Activated naive CD4-positive, alpha-beta T cell treated with Interleukin-2 at 50 U/mL for 16 hours (primary cell): ENCODE measurements at places on chromosomes 6 and 20.

GRCh38 chr6:128511506-128511905 lies 8.9 kb downstream of the PTPRK start:
- no peak for DNase-seq

GRCh38 chr6:4805553-4806336 lies 29.5 kb downstream of the CDYL start:
- DNase-seq, result peak; percentile 11

- no peak for DNase-seq
These were observed 42.8 kb downstream of the SLC35B3 start for GRCh38 chr6:8392569-8392968.

GRCh38 chr6:84467296-84467695 lies 239.9 kb upstream of the CEP162 start:
- no peak for DNase-seq

DNA sequence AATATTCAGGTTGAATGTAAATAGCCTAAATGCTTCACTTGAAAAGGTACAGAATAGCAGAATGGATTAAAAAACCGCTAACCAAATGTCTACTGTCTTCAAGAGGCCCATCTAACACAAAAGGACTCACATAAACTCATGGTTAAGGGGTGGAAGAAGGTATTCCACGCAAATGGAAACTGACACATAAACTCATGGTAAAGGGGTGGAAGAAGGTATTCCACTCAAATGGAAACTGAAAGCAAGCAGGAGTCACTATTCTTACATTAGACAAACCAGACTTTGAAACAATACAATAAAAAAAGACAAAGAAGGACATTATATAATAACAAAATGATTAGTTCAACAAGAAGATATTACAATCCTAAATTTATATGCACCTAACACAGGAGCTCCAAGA lies 38.3 kb upstream of the PKIB start:
- DNase-seq, result no peak

DNA sequence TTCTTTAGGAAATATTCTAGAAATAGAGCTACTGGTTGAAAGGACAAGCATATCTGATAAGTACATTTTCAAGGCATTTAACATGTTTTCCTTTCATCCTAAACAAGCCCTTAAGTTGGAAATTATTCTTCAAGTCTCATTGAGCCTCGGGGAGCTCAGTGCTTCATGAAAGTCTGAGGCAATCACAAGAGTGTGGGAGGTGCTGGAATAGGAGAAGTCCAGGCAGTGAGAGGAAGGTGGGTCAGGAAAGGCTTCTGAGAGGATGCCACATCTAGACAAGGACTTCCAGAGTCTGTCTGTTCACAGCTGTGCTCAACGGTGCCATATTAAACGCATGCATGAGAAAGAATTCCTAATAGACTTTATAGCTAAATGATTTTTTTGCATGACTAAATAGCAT lies 69.8 kb downstream of the CD83 start:
- DNase-seq, result no peak

- no peak for DNase-seq
These were observed 143.3 kb downstream of the NFATC2 start for GRCh38 chr20:51399006-51399890.

DNA sequence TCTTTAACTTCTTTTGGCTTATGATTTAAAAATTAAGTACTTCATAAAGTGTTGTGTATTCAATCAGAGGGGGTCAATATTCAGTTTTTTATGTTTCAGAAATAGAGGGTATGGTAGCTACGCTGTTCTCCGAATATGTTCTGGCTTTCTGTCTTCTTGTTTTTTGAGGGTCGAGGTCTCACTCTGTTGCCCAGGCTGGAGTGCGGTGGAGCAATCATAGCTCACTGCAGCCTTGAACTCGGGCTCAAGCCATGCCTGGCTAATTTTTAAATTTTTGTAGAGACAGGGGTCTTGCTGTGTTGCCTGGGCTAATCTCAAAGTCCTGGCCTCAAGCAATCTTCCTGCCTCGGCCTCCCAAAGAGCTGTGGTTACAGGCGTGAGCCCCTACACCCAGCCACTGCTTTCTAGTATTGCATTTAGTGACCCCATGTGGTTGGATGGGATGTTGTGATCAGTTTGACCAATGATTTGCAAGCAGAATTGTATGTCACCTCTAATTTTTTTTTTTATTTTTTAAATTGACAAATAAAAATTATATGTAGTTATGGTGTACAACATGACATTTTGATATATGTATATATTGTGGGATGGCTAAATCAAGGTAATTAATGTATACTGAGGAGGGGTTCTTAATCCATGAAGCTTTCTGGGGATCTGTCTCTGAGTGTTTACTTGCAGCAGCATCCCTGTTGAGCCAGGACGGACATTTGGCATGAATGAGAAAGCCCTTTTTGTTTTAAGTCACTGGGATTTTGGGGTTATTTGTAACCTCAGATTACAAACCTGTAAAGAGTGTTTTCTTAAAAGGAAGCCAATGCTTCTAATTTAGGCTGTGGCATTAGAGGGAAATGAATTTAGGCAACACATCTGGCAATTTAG lies 38.5 kb upstream of the DEK start:
- no peak for DNase-seq

DNA sequence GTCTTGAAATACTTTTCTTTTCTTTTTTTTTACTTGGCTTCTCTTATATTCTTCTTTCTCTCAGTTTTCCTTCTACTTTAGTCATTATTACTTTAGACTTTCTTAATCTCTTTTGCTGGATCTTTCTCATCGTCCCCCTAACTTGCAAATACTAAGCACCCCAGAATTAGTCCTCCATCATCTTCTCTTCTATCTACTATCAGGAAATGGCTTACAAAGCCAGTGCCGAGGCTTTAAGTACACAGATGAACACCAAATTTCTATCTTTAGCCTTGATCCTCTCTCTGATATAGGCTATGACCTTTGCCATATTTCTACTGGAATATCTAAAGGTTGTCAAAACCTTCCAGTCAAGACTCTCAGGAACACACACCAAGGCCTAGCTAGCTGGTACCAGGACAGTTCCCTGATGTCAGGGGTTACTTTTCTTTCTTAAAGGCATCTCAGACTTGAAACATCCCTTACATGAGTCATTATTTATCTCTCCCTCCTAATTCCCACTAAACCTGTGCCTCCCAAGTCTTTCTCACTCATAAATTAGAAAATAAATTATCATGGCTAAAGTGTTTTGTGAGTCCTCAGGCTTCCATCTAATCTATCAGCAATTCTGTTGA lies 278.6 kb upstream of the TCF21 start:
- no peak for DNase-seq

DNA sequence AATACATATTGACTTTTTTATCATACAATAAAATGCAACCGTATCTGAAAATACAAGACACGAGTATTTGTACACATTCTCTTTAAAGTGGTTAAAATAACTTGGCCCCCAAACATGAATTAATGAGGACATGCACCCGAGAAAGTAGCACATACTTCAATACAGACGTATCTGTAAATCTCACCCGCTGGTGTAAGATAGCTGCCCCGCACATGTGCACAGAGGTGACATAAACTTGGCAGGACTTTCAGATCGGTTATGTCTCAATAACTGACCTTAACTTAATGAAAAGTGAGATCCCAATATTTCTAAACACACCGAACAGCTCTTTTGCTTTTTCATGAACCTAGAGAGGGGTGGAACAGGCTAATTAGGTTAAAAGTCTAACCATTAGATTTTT lies 91.5 kb upstream of the RPS6KA2 start:
- no peak for DNase-seq

- no peak for DNase-seq
These were observed 51.1 kb downstream of the FAM83B start for GRCh38 chr6:54897462-54898189.

DNA sequence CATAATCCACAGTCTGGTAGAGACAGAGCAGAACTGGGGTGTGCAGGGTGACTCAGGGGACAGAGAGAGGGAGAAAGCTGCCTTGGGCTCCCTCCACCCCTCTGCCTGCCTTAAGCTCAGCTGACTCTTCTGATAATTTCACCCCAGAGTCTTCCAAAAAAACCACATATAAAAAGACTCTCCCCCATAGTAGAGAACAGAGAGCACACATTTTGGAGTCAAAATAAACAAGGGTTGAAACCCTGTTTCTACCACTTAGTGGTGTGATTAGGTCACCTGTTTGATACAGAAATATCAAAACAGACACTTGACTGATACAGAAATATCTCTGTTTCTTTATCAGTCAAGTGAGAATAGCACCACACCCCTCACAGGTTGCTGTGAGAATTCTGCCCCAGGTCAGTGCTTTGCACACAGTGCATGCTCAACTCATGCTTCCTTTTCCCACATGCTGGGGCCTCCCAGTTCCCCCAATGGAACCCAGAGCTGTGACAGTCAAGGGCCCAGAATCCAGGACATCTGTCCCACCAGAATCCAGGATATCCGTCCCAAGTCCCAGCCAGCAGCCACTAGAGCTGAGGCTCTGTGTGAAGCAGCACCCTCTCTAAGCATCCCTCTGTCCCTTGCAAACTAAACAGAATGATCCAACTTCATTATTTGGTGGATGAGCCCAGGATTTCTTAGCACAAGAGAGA lies 1.2 kb downstream of the TREML2 start:
- DNase-seq, result peak; percentile 44

- DNase-seq, result no peak
These were observed 64.5 kb downstream of the ATP9A start for GRCh38 chr20:51703400-51704287.

GRCh38 chr6:6614096-6614982 lies 25.8 kb downstream of the LY86 start:
- DNase-seq, result peak; percentile 9

DNA sequence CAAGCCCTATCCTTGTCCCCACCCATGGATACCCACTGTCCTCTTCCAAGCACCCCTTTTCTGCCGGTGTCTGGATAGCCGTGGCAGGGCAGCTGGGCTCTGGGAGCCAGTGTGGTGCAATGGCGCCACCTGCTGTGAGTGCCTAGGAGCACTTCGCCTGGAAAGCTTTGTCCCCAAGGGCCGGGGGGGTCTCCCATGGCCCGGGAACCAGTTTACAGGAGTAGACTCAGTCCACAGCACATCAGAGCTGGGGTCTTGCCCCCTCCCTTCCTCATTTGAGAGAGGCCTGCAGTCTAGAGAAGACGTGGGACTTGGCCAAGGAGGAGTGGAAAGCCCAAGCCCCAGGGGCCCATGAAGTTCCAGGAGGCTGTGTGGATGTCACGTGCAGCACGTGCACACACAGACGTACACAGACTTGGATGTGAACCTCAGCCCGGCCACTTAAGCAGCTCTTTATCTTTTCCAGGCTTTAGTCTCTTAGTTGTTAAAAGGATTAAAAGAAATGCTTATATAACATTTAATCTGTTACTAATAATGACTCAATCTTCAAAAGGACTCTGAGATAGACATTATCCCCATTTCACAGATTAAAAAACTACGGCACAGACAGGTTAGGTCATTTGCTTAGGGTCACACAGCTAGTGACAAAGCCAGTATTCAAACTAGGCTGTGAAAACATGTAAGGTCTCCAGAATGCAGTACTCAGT lies 40.9 kb upstream of the CDH22 start:
- DNase-seq, result peak; percentile 48

GRCh38 chr6:40788661-40789655 lies 201.8 kb upstream of the LRFN2 start:
- DNase-seq, result peak; percentile 6

DNA sequence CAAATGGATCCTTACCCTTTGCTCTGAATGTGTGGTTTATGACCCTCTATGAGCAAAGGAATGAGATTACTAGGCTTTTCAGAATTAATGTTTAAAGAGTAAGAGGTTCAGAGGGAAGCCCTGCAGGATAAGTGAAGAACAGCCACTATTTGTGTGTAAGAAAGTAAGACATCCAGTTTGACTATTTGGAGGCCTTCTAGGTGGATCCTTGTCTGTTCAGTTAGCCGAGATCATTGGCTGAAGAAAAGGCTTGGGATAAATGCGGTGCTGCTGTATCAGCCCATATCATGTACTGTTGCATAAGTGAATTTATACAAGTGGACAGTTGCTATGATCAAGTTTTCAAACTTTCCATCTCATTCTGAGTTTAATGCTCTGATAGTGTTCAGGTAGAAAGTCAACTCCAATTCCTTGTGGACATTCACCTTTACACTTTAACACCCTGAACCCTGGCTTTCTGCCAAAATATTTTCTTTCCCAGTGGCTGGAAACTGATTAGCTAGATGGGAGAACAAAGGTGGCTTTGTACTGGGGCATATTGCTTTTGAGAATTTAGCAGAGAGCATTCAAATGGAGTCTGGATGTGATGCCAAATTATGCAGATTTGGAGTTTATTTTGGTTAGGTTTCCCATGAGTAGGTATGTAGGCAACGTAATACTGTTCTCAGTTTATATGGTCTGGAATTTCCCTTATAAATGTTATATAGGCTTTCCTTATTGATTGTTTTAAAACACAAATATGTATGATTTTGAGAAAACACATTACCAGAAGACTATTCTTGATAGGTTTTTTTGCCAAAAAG lies 15.0 kb downstream of the PARD6B start:
- DNase-seq, result no peak

GRCh38 chr6:23414051-23414445 lies 712.0 kb upstream of the NRSN1 start:
- no peak for DNase-seq

DNA sequence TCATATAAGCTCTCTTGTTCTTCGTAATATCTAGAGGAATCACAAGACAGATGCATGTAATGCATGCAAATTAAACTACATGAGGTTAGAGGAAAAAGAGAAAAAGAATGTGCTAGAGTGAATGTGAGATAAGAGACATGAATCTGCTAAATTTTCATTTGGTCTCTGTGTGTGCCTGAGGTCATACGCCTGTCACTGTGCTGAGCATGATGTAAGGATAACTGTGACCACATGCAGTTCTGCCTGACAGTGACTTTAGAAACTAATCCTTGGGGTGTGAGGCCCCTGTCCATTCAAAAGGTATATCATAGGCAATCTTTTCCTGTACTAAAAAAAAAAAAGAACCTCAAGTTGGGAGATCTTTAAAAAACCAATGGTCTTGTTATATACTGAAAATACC lies 70.6 kb downstream of the SHPRH start:
- no peak for DNase-seq

GRCh38 chr20:54545676-54546358 lies 70.4 kb downstream of the DOK5 start:
- DNase-seq, result no peak

- no peak for DNase-seq
These were observed 328.4 kb downstream of the TPBG start for GRCh38 chr6:82691997-82692396.

DNA sequence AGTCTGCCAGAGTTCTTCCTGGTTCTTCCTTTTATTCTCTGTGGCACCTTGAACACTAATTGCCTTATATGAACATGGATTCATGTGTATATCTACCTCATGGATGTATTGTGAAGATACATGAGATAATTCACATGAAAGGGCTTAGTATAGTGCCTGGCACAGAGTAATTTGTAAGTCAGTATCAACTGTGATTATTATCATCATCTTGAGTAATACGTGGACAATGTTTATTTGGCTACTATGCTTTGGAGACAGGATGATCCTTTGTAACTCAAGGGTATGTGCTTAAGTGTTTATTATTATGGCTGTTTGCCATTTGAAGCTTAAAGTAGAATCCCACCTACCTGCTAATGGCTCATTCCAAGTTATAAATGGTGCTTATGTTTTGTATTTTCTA lies 16.0 kb downstream of the DOP1A start:
- DNase-seq, result no peak
